ENCODE measurements at places on chromosomes 6 and 20. TPM values are rescaled to one million over a fixed set of nuclear protein-coding genes. Genes with fewer than 3 reads are reported as not detected.

Gene ANKRD66
- not detected for total RNA-seq

DNA sequence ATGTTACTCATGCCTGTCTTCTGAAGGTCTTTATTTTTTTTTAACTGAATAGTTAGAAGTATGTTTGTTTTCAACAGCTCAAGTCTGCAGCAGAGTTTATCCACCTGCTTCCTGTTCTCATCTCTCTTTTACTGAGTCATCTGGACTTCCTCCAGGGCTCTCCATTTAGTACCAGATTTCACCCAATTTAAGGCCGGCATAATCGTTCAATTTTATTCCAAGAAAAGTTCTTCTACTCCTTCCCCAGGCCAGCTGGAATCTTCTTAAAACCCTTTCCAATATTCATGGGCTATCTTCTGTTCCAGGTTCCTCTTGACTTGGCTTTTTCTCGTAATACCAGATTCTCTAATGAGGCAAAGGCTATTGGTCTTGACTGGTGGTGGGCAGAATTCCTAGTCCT, 79.0 kb upstream of the LAMA2 start:
- DNase-seq, result no peak

GRCh38 chr6:28943557-28944411, 20.0 kb upstream of the TRIM27 start:
- peak; percentile 77 for DNase-seq

- DNase-seq, result no peak
These were observed 177.3 kb upstream of the TENT5A start for GRCh38 chr6:81929828-81930227.

- no peak for DNase-seq
These were observed 16.0 kb upstream of the PHACTR3 start for GRCh38 chr20:59588236-59588855.

Gene RREB1
- 22.4 TPM for total RNA-seq

DNA sequence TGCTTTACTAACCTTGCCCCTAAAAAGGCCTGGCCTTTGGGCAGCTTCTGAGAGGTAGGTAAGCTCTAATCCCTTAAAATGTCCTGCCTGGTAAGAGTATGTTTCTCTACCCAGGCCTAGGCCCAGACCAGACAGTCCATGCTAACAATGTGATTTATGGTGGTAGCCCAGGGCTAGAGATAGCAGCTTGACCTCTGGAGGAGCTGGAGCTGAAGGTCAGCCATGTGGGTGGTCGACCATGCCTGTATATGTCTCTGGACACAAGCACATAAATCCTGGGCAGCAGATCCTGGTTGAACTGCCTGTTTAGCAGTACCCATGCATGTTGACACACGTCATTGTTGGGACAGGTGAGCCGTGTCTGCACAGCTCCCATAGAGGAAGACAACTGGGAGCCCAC, 62.1 kb upstream of the PHACTR1 start:
- DNase-seq, result no peak

DNA sequence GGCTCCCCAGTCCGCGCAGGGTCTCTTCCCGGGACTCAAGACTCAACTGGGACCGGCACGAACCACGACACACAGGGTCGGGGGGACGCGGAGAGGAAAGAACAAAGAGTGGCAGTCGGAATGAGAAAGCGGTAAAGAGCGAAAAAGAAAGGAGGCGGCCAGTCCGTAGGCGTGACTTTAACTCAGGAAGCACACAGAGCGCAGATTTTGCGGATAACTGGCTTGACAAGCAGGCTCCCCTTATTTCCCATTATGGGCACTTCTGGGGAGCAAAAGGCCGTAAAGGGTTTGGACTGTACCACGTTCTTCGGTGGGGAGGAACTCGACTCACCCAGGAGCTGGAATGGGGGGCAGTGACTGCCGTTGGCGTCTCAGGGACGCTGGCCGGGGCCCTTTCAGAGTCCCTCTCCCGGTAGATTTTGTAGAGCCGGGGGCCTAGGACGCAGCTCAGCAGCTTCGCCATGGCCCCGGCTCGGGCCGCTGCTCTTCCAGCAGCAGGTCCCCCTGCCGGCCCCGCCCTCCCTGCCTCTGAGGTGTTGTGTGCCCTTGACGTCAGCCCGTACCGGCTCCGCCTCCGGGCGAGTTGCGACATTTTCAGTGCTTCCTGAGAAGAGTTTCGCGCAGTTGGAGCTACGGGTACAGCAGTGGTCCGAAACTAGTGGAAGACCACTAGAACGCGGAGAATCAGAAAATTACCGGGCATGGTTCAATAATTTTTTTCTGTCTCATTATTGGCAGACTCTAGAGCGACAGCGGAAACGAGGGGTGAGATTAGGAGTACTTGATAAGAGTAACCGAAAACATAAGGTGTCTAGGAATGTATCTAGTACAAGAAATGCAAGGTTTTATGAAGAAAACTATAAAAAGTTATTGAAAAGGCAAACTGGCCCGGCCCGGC, at the start of gene ABHD16A:
Gene ABHD16A (minus strand): TSS at position 506 of the 898 bp plus-strand sequence. CDS start 43 bp downstream, at position 463.
- peak; percentile 94 for DNase-seq

- DNase-seq, result no peak
These were observed 109.8 kb downstream of the SULF2 start for GRCh38 chr20:47675190-47676142.

DNA sequence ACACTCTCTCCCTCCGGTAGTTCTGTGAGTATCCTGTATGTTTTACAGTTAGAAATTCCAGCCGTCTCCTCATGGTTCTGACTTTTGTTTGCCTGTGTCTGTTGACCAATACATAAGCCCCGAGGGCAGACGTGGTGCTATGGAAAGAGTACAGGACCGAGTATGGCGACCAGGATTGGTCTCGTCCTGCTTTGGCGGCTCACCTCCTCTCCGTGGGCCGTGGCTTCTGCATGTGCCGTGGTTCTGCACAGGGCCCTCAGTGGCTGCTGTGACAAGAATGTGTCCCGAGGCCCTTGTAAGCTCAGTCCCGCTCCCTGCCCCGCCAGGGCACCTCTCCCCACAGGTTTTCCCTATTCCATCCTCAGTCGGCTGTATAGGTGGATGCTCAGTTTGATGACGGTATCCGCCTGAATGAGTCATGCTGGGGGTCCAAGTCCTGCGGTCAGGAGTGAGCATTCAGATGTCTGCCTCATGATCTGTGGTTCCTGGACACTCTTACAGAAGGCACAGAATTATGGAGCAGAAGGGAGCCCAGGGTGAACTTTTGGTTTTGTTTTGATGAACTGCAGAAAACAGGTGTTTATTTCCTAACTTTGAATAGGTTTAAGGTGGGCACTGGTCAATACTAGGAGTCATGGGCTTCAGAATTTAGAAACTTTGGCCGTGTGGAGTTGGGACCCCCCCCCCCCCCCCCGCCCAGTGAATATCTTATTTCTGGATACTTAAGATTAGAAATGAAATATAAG, 1.2 kb downstream of the ARFGAP1 start:
- DNase-seq, result no peak

DNA sequence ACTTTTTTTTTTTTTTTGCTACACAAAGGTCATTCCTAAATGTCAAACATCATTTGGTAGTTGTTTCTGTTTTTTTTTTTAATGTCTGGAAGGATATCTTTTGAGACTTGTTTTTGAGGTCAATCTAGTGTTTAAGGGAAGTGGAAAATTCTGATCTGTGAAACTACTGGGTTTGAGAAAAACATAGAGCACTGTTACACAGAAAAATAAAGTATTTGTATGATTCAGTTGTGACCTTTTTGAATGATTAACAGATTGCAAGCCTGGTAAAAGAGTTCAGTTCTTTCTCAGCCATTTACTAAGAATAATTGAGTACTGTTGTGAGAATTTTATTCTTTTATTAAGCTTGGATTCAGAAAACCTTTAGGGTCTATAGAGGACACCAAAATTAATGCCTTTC, 276.7 kb downstream of the ADGRB3 start:
- DNase-seq, result no peak

- no peak for DNase-seq
These were observed 89.2 kb downstream of the FOXA2 start for GRCh38 chr20:22495172-22495571.

DNA sequence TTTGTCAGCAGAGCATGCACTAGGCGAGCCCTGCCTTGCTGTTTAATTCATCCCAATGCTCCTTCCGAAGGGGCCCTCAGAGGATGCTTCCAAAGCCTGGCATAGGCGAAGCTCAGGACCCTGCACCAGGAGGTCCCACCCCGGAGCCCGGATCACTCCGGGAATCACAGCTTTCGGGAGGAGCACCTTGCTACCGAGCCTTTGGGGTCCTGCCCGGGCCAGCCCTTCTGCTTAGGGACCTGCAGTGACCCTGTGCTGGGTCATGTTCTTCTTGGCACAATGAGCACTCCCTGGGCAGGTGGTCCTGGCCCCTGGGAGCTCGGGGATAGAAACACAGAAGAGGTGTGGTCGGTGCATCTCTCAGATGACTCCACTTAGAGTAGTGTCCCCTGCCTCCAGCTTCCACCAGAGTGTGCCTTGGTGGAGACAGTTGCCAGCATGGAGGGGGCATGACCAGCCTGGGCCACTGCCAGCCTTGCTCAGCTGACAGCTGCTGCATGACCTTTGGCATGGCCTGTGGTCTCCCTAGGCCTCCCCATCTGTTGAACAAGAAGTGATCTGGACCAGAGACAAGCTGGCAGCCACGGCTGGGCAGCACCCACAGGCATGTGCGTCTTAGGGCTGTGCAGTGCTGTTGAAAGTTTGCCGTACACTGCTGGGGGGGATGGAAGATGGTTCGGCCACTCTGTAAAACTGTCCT, 44.7 kb upstream of the SLCO4A1 start:
- DNase-seq, result no peak

GRCh38 chr20:49184691-49185070, 3.5 kb downstream of the STAU1 start:
- DNase-seq, result no peak

GRCh38 chr6:25022140-25022553, 86.4 kb upstream of the RIPOR2 start:
- no peak for DNase-seq

DNA sequence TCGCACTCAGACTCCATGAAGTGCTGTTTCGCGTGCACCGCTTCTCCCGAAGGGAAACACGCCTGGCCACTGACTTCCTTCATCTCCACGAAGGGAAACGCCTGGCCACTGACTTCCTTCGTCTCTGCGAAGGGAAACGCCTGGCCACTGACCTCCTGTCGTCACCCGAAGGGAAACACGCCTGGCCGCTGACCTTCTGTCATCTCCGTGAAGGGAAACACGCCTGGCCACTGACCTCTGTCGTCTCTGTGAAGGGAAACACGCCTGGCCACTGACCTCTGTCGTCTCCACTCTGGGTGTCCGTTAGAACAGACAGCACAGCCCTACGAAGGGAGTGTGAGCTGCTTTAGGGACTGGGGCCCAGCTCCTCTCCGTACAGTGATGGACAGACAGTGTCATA, 17.1 kb upstream of the ADRM1 start:
- no peak for DNase-seq

GRCh38 chr6:168345896-168346754, 26.5 kb upstream of the DACT2 start:
- DNase-seq, result no peak

DNA sequence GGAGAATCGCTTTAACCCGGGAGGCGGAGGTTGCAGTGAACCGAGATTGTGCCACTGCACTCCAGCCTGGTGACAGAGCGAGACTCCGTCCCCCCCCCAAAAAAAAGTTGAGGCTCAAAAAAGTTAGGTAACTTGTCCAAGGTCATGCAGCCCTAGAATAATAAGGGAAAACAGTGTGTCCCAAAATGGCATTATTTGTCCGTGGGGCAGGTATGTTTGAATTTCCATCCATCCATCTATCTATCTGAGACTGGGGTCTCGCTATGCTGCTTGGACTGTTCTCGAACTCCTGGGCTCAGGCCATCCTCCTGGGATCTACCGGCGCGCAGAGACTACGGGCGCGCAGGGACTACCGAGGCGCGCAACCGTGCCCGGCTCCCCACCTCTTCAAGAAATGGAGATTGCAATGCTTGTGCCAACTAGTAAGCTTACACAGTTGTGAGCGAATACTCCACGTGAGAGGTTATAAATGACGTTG, 374 bp upstream of the ABCC10 start:
- no peak for DNase-seq

Gene SLC26A8
- total RNA-seq, result 0.25 TPM

GRCh38 chr20:3679749-3680700, 1.8 kb downstream of the ADAM33 start:
- DNase-seq, result no peak

GRCh38 chr6:134047673-134048072, 4.8 kb downstream of the SLC2A12 start:
- DNase-seq, result no peak

GRCh38 chr6:110938171-110938570, 20.3 kb upstream of the GTF3C6 start:
- no peak for DNase-seq

DNA sequence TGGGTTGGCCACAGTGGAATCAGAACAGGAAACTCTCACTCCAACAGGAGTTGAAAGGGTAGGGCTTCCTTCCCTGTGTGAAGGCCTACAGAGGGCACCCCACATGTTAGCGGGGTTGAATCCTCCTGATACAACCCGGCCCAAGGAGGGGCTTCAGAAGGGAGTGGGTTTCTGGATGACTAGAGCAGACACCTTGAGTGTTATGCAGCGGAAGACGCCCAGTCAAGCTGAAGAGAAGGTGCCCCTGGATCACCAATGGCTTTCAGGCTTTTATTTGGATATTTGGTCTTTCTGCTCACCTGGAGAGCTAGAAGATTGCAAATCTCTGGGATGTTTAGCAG, 132.8 kb downstream of the PRND start:
- DNase-seq, result no peak

DNA sequence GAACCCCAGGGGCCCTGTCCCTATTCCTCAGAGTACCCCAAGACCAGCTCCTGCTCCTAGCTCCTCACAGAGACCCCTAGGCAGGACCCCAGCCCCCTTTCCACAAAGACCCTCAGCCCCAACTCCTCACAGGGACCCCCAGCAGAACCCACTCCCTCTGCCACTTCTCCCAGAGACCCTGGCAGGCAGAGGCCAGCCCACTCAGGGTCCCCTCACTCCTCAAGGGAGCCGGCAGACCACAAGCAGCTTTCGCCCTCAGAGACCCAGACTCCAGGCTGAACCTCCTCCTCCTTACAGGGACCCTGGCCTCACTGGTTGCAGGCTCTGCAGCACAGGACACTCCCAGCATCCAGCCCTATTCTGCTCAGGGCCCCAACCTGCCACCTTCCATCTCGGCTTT, 575 bp downstream of the SLC44A4 start:
- no peak for DNase-seq

Gene CGAS
- 34.6 TPM for total RNA-seq

GRCh38 chr6:105675715-105676397, 273.0 kb upstream of the PREP start:
- DNase-seq, result no peak

Gene AIF1
- 43.9 TPM for total RNA-seq

Gene PHACTR1
- total RNA-seq, result 0.29 TPM

- no peak for DNase-seq
These were observed 11.3 kb downstream of the SERPINB6 start for GRCh38 chr6:2959909-2960719.

DNA sequence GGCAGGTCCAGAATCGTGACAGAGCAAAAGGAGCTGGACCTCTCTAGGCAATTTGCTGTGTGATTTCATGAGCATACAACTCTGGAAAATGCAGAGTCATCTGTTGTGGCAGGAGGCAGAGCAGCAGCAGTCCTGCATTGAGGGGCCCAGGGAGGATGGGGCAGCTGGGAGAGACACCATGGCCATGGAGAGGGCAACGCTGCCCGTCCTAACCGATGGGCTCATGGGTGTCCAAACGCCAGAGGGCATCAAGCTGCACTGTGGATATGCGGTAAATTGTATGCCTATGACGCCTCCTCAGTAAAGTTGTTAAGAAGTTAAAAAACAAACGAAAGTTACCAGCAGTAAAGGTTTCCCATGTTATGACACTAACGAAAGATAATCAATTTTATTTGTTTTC, 42.2 kb upstream of the DACT2 start:
- no peak for DNase-seq

Gene MAPK13
- total RNA-seq, result 58.9 TPM

GRCh38 chr6:77548190-77548589, 84.9 kb upstream of the HTR1B start:
- DNase-seq, result no peak

GRCh38 chr6:52663120-52663935, 7.6 kb upstream of the TMEM14A start:
- peak; percentile 39 for DNase-seq

Gene C20orf96
- total RNA-seq, result 10.1 TPM

Measured in activated naive CD4-positive, alpha-beta T cell treated with anti-CD3 and anti-CD28 coated beads, Interleukin-2, amount 50 U/mL, for 72 hours (primary cell).